ENCODE measurements at places on chromosomes 11 and 22.

DNA sequence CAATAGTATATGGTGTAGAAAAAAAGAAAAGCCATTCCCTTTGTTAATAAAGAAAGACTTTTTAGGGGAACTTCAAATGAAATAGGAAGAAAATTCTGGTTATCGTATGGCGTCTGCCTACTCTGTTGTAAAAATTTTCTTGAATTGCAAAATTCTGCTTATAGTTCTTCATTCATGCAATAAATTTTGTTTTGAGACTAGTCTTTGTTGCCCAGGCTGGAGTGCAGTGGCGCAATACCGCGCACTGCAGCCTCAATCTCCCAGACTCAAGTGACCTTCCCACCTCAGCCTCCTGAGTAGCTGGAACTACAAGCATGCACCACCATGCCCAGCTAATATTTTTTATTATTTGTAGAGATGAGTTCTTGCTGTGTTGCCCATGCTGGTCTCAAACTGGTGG, 5.8 kb downstream of the DDIAS start:
- no peak for DNase-seq

- DNase-seq = peak; percentile 24
These were observed 79.2 kb upstream of the CEP126 start for GRCh38 chr11:101835506-101836063.

- no peak for DNase-seq
These were observed 1163.0 kb downstream of the FAM181B start for GRCh38 chr11:81570669-81571068.

GRCh38 chr11:133749841-133750240, 95.5 kb downstream of the SPATA19 start:
- DNase-seq = no peak

- no peak for DNase-seq
These were observed 172.6 kb upstream of the SEZ6L start for GRCh38 chr22:25996669-25997068.

GRCh38 chr22:49090853-49091135, 736.9 kb downstream of the BRD1 start:
- DNase-seq = no peak

- no peak for DNase-seq
These were observed 4.2 kb downstream of the USP2 start for GRCh38 chr11:119377112-119377901.

- no peak for DNase-seq
These were observed 2.1 kb upstream of the MTFP1 start for GRCh38 chr22:30423301-30423958.

DNA sequence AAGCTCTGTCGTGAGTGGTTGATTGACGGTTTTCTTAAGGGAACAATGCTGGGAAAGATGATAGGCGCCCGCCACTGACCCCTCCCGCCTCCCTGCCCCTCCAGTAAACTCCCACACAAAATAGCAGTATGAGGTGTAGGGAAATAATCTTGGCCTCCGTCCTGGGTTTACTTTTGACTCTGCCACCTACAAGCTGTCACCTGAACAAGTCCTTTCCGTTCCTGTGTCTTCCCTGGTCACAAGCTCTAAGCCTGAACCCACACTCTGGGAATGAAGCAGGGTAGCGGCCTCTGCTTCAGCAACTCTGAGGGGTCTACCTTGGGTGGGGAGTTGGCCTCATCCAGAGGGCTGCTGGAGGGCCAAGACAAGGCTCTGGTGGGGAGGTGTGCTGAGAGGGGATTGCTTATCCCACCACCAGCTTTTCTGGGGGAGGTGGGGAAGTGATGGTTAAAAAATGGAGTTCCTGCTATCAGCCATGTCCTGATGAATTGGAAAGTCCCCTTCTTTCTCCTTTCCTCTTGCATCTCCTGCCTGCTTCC, 87.8 kb downstream of the CEP164 start:
- no peak for DNase-seq

DNA sequence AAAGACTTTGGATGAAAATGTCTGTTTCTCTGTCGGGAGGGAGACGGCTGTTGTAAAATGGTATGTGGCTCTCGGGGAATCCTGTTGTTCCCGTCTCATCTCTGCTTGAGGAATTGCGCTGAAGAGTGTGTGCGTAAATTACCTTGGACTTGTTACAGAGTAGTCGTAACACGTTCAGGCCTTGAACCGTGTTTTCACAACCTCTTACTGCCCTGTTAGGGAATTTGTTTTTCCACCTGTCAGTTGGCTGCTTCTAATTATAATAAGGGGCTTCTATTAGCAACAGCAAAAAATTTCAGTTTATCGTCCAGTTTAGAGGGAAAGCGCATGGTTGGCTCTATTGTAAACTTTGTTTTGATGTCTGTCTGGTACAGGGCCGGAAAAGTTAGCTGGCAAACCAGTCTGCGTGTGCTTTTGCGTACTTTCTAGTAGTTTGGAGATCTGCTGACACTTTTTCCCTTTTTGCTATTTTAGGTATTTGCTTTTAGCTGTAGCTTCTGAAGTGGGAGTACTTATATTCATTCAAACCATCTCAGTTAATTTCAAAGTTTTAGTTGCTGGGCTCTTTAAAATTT, 1.5 kb downstream of the HIPK3 start:
- DNase-seq = peak; percentile 56

DNA sequence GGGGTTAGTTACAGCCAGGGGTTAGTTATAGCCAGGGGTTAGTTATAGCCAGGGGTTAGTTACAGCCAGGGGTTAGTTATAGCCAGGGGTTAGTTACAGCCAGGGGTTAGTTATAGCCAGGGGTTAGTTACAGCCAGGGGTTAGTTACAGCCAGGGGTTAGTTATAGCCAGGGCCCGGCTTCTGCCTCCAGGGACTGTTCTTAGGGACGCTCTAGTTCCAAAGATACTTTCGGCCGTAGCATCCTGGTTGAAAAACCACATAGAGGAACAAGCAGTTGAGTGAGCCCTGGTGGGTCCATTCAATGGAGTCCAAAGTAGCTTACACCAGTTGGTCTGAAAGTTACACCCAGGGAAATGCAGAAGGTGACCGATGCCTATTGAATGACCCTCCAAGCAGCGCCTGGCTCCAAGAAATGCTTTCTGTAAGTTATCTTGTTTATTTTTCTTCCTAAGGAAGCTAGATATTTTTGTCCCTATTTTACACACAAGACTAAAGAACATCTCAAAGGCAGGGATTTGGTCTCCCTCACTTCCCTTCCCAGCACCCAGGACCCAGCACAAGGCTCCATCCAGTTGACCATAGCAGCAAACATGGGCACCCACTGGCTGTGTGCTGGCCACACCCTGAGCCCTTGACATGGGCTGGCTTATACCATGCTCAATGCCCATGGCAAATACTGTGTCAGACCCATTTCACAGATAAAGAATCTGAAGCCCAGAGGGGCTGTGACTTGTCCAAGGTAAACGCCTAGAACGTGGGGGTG, 49.7 kb upstream of the SHISAL1 start:
- peak; percentile 52 for DNase-seq

DNA sequence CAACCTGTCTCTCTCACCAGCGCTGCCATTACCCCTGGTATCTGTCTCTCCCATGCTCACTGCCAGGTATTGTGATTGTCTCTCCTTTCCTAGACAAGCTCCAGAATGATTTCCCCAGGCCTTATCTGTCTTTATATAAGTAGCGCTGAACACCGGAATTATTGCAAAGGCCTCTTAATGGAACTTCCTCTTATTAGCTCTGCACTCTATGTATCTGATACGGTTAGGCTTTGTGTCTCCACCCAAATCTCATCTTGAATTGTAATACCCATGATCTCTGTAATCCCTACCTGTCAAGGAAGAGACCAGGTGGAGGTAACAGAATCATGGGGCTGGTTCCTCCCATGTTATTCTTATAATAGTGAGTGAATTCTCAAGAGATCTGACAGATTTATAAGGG, 39.3 kb downstream of the DDI1 start:
- no peak for DNase-seq

GRCh38 chr22:39628563-39629080, 58.1 kb downstream of the CACNA1I start:
- DNase-seq = no peak

DNA sequence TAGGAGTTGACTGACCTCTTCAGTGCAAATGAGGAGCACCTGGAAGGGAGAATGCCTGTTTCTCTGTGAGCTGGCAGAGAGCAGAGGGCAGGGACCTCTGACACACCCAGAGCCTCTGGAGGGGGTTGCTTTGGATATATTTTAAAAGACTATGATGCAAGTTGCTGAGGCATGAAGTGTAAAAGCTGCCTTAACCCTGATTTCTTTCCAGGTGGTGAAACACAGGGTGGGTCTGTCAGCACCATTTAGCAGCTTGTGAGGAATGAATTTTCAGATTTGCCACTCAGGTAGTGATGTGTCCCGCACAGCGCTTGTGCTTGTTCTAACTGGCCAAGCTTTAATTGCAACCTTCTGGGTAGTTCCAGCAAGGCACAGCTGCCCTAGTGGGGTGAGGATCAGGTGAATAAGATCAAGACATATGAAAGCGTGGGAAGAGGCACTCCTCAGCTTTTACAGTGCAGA, 90.2 kb downstream of the SWAP70 start:
- DNase-seq = no peak

- no peak for DNase-seq
These were observed 11.7 kb upstream of the MPEG1 start for GRCh38 chr11:59224351-59224928.

DNA sequence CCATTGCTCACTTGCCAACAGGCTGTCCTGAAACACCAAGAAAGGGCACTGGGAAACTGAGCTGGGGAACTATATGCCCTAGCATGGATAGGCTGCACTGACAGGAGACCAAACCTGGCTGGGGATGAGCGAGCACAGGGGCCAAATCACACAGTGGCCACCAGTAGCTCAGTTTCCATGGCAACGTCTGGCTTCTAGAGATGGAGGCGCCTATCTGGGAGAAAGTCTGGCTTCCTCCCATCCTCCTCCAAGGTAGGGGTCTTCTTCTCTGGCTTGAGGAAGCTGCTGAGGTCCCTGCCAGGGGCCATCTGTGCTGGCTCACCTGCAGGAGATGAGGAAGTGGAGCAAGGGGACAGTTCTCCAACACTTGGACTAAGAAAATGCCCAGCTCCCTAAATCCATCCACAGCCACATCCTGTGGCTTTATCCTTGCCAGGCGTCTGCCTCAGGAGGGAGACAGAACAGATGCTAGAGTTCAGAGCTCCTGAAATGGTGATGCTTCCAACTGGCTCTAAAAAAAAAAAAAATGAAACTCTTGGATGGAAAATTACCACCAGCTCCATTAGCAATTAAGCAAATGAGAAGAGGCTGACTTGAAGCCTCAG, 48.3 kb downstream of the SYT13 start:
- DNase-seq = no peak

DNA sequence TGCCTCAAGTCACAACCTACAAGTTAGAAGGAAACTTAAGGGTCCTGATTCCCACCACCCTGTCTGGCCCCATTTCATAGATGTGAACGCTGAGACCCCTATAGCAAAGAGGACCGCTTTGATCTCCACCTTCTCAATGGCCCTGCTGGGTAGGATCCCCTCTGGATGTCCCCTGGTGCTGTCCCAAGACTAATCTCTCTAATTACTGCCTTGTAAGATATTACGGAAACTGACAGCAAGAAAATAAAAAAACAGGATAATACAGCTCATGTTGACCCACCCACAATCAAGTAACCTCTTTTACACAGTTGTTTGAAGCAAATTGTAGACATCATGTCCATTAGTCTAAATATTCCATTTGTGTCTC, 20.9 kb downstream of the IGLL5 start:
- no peak for DNase-seq

DNA sequence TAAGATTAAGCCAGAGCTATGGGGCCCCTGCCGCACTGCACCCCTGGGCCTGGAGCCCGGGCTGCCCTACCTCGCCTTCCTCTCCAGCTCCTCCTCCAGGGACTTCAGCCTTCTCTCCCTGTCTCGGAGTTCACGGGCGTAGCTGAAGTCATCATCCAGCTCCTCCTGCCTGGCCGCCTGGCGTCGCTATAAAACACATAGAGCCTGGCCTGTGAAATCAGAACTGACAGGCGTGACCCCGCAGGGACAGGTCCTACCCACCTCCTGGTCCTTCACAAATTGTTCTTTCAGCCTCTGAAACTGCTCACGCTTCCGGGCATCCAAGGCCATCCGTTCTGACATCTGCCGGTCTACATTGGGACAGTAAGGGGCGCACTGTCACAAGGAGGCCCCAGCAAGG, 20.8 kb downstream of the TUBGCP6 start:
- no peak for DNase-seq

DNA sequence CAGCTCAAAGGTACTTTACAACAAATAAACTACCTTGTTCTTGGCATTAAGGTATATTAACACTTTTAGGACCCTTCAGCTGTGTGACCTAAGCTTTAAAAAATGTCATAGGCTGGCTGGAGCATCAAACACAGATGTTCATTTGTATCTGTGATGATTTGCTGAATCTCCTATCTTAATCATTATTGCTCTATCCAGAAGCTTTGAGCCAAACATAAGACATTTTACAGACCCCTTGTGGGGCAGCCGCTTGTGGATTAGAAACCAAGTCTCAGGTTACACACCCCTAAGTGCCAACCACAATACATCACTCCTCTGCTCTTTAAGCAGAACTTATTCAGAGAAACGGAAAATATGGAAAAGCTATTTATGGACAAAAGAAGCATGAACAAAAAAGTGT, 394.2 kb upstream of the CCDC90B start:
- no peak for DNase-seq

- DNase-seq = no peak
These were observed 9.9 kb downstream of the GTF2H1 start for GRCh38 chr11:18332302-18332701.

DNA sequence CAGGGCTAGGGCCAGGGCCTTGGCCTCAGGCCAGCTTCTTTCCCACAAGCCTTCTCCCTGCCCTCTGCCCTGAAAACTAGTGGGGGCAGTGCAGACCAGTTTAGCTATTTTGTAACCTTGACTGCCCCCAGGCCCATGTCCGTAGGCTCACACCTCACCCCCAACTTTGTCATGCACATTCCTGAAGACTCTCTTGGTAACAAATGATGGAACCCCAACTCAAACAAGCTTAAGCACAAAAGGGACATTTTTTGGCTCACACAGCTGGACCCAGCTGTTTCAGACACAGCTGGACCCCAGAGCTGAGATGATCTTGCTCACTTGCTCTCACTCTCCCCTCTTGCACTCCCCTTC, 46.6 kb downstream of the KCNQ1OT1 start:
- DNase-seq = no peak

DNA sequence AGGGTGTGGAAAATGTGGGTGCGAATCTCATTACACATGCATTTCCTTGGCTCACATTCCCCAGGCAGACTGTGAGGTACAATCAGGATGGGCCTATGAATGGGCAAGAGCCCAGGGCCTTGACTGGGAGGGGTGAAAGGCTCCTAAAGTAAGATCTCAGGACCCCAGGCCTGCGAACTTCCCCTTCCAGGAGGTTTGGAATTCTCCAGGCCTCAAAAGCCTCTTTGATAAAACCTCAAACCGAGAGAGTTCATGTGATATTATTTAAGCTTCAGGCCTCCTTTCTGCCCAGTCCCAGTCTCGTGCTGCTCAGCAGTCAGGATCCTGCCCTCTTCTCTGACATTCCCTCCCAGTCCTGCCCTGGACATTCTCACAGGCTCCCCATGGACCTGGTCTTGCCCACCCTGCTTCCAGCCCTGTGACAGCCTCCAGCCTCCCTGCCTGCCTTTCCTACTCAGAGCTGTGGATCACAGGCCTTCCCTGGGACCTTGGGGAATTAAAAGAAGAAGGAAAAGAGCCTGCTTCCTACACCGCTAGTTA, 37.3 kb upstream of the TEAD1 start:
- no peak for DNase-seq
